CD4-positive, alpha-beta T cell treated with Interleukin-15 for 4 hours (primary cell): ENCODE measurements at places on chromosomes 16 and 17.

GRCh38 chr17:54678158-54678557 lies 222.5 kb upstream of the TOM1L1 start:
- DNase-seq: no peak

DNA sequence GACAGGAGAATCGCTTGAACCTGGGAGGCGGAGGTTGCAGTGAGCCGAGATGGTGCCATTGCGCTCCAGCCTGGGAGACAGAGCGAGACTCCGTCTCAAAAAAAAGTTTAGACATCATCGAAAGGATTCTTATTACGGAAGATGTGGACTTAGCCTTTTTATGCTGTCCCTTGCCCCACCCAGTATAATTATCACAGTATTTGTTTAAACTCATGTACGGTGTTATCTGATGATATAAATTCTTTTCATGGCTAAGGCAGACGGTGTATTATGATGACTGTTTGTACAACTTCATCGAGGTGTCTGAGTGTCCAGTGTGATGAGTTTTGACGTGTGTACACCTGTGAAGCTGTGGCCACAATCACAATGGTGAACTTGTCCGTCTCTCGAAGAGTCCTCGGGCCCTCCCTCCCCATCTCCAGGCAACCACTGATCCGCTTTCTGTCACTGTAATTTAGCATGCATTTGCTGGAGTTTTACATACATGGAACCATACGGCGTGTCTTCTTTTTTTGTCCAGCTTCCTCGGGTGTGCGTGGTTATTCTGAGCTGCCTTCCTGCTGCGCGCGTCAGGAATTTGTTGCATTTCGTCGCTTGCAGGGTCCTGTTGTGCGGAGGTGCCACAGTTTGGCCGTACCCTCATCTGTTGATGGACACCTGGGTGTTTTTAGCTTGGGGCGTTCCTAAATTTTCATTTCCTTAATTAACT lies 26.2 kb downstream of the BAIAP2 start:
- no peak for DNase-seq

GRCh38 chr17:63364387-63364786 lies 81.7 kb downstream of the CYB561 start:
- DNase-seq: no peak

- no peak for DNase-seq
Observed at GRCh38 chr16:68298907-68299561, 11.7 kb downstream of the SLC7A6OS start.

DNA sequence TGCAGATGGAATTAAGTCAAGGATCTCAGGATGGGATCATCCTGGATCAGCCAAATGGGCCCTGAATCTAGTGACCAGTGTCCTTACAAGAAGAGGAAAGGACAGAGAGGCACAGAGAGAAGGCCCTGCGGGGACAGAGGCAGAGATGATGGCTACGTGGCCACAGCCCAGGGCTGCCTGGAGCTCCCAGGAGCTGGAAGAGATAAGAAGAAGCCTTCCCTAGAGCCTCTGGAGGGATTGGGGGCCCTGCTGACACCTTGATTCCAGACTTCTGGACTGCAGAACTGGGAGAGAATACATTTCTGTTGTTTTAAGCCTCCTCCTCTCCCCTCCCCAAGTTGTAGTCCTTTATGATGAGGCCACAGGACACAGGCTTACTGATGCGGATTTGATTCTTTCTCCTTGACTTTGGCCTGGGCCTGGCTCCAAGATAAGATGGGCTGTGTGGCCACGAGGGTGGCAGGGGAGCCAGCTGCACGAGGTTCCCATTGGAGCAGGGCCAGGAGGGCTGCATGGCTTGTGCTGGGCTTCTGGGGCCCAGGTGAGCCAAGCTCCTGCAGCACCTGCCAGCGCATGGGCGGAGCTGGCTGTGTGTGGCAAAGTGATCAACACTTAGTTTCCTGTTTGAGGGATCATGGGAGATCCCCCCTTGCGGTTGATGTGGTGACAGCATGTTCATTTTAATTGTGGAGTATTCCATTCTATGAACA lies 146.1 kb downstream of the IRF8 start:
- peak; percentile 25 for DNase-seq

DNA sequence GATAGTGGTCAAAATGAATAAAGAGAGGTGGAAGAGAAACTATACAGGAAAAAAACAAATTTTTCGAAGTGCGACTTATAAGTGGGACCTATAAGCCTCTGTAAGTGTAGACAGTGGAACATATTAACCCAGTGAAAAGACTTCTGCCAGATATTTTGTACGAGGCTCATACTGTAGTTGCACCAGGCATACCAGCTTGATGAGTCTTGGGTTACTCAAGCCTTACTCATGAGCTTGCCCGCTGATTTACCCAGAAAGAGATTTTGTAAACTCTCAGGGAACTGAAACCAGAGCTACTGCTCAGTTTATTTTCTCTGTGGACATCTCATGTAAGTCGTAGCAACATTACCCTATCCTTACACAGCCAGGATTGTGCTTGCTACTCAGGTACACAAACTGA lies 708.0 kb upstream of the SOX9 start:
- no peak for DNase-seq
